ENCODE measurements at places on chromosomes 5 and 9. TPM values are rescaled to one million over a fixed set of nuclear protein-coding genes. Genes with fewer than 3 reads are reported as not detected.
A peak's percentile ranks its signal among the peaks of the same experiment; 100 is the strongest.

Gene RLN2
- total RNA-seq, result not detected

Gene FGF1
- total RNA-seq, result 0.16 TPM

Gene PCDHA9
- not detected for total RNA-seq

Gene BAAT
- total RNA-seq, result not detected

Gene GABRP
- not detected for total RNA-seq

GRCh38 chr5:143819716-143820115, 7.8 kb downstream of the HMHB1 start:
- no peaks in the 10 kb centered on the region for H3K36me3 ChIP-seq
- H3K27me3 ChIP-seq, result no peaks in the 10 kb centered on the region
- no peak overlapping the region for H3K4me3 ChIP-seq
- H3K27ac ChIP-seq, result no peak overlapping the region
- no peak for ATAC-seq

DNA sequence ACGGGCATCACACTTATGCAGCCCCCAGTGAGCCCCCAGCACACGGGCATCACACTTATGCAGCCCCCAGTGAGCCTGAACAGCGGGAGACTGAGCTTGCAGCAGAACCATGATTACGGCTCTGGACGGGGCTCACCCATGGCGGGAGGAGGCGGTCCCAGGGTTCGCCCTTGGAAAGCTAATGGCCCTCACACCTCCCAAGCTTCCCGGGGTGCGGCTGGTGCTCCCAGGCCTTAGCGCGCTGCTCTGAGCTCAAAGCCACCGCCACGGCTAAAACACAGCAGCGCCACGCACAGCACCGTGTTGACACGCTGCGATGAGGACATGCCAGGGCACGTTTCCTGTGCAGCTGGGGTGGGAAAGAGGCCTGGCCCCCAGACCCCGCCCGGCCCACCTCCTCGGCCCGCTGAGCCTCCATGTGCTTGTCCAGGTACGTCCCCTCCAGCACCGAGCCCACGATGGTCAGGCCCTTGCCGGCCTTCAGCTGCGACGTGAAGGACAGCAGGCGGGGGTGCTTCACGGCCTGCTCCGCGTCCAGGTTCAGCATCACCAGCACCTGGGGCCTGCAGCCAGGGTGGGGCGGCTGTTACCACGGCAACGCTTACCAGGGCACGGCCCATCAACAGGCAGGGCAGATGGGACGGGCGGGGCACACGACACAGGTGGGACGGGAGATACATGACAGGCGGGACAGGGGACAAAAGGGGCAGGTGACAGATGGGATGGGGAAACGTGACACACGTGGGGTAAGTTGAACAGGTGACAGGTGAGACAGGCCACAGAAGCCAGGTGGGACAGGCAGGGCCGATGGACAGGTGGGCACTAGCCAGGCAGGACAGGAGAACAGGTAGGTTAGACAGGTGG, 38.4 kb downstream of the SLC12A7 start:
- no peaks in the 10 kb centered on the region for H3K36me3 ChIP-seq
- no peaks in the 10 kb centered on the region for H3K4me1 ChIP-seq
- no peaks in the 10 kb centered on the region for H3K27me3 ChIP-seq
- no peak overlapping the region for H3K27ac ChIP-seq

- H3K4me3 ChIP-seq, result peak overlapping the region; percentile 90
- no peaks in the 10 kb centered on the region for H3K27me3 ChIP-seq
- ATAC-seq, result peak; percentile 6
- no peaks in the 10 kb centered on the region for H3K36me3 ChIP-seq
- H3K4me1 ChIP-seq, result peaks cover 21% of the 10 kb centered on the region
These were observed 330 bp downstream of the TBC1D2 start for GRCh38 chr9:98255061-98255577.

- ATAC-seq, result peak; percentile 93
- H3K4me1 ChIP-seq, result no peaks in the 10 kb centered on the region
- peak within 1 kb of the TSS; percentile 90 for H3K27ac ChIP-seq
- H3K36me3 ChIP-seq, result no peaks in the 10 kb centered on the region
- no peaks in the 10 kb centered on the region for H3K27me3 ChIP-seq
- H3K4me3 ChIP-seq, result peak within 1 kb of the TSS; percentile 59
These were observed at the start of gene STK32A for GRCh38 chr5:147234825-147235635. STK32A (plus strand) TSS chr5:147235026; CDS start chr5:147239635, 4,609 bp downstream.

GRCh38 chr5:31047007-31047406, 146.5 kb upstream of the CDH6 start:
- no peak for ATAC-seq
- H3K27me3 ChIP-seq, result no peaks in the 10 kb centered on the region
- no peaks in the 10 kb centered on the region for H3K4me1 ChIP-seq
- no peak overlapping the region for H3K27ac ChIP-seq

DNA sequence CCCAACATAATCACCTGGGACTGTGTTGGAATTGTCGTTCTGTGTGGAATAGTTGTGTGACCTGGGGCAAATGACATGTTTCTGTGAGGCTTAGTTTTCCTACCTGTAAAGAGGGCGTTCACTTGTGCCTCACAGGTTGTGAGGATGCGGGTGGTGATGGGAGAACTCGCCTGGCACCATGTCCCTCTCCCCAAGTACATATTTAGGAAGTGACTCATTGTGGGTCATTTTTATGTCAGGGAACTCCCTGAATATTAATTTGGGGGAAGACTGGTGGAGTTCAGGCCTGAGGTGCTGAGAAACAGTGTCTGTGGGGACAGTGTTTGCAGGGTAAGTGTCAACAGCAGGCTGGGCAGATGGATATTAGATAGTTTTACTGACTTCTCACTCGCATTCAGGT, 144.7 kb downstream of the KDM4C start:
- no peaks in the 10 kb centered on the region for H3K27me3 ChIP-seq
- H3K36me3 ChIP-seq, result no peaks in the 10 kb centered on the region
- H3K4me3 ChIP-seq, result no peak overlapping the region
- ATAC-seq, result no peak
- H3K4me1 ChIP-seq, result no peaks in the 10 kb centered on the region

GRCh38 chr5:53820119-53820801, 259.8 kb downstream of the NDUFS4 start:
- ATAC-seq, result no peak
- peaks cover 13% of the 10 kb centered on the region for H3K27me3 ChIP-seq
- H3K4me3 ChIP-seq, result no peak overlapping the region

GRCh38 chr9:34169125-34169524, 9.7 kb upstream of the UBAP1 start:
- no peak overlapping the region for H3K27ac ChIP-seq
- H3K27me3 ChIP-seq, result no peaks in the 10 kb centered on the region
- no peaks in the 10 kb centered on the region for H3K36me3 ChIP-seq

DNA sequence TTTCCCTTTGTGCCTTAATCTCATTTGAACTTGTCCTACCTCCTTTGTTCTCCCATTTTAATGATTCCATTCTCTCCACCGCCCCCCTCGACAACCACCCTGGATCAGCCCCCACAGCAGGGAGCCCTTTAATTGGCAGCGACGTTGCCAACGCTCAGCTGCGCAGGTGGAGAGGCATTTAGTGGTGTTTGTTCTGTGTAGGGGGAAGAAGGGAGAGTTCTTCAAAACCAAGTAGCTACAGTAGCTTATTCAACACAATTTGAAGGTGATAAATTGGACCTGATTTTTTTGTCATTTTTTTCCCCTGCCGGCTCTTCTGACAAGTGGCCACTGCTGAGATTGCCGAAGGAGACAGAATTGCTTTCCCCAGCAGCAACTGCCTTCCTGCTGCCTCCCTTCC, 499.1 kb downstream of the CDK5RAP2 start:
- ATAC-seq, result no peak
- H3K27ac ChIP-seq, result no peak overlapping the region
- H3K4me1 ChIP-seq, result no peaks in the 10 kb centered on the region
- H3K4me3 ChIP-seq, result no peak overlapping the region
- no peaks in the 10 kb centered on the region for H3K36me3 ChIP-seq
- H3K27me3 ChIP-seq, result peaks cover 10% of the 10 kb centered on the region

DNA sequence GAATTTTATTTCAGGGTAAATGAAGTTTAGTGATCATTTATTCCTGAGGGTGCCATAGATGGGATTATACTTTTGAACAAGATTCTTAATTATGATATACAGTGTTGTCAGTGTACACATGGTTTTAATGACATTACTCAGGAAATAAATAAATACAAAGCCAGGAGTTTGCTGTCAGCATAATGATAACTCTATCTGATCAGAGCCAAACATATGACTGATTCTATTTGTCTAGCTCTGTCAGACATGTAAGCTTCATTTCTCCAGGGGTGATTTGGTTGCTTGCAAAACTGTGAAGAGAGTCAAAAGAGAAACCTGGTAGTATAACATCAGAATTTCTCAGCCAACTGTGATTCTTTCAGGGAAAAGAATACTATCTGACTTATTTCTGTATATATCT, 1425.8 kb upstream of the C9orf72 start:
- ATAC-seq, result no peak
- no peak overlapping the region for H3K27ac ChIP-seq
- no peak overlapping the region for H3K4me3 ChIP-seq
- H3K36me3 ChIP-seq, result no peaks in the 10 kb centered on the region
- no peaks in the 10 kb centered on the region for H3K27me3 ChIP-seq

DNA sequence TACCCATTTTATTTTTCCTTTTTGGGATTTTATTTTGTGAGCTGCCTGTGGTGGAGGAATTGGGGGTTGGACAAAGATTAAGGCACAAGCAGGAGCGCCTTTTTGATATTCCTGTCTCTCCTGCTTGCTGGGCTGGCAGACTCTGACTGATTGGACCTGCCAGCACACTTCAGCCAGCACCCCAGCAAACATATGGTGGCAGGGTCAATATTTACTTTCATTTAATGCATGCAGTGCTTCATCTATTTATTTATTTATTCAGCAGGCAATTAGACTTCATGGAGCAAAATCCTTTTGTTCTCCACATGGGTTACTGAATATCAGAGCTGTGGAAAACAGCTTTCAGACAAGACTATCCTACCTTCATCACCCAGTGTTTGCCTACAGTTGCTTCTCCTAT, 48.4 kb upstream of the EPB41L4A start:
- H3K27ac ChIP-seq, result no peak overlapping the region
- no peaks in the 10 kb centered on the region for H3K4me1 ChIP-seq
- peaks cover 5% of the 10 kb centered on the region for H3K27me3 ChIP-seq
- no peaks in the 10 kb centered on the region for H3K36me3 ChIP-seq

DNA sequence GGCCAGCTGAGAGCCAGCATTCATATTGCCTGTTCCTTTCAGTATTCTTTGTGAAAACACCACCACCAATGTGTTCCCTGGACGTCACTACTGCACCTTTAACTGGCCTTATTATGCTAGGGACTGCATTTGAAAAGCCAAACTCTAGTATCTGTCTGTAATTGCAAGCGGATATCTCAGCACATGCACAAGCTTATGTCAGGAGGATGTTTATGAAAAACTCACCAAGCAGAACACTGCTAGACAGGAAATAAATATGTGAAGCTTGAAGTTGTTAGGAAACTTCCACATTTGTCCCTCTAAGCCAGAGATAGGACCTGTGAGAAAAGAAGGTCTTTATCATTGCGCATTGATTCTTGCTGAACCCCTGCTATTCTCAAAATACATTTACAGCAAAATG, 135.4 kb upstream of the CCDC152 start:
- no peak overlapping the region for H3K27ac ChIP-seq
- no peaks in the 10 kb centered on the region for H3K27me3 ChIP-seq
- ATAC-seq, result no peak
- no peak overlapping the region for H3K4me3 ChIP-seq
- H3K4me1 ChIP-seq, result peaks cover 2% of the 10 kb centered on the region

GRCh38 chr5:114252226-114252625, 109.6 kb upstream of the KCNN2 start:
- H3K27me3 ChIP-seq, result no peaks in the 10 kb centered on the region
- no peak overlapping the region for H3K4me3 ChIP-seq
- H3K4me1 ChIP-seq, result no peaks in the 10 kb centered on the region
- H3K36me3 ChIP-seq, result no peaks in the 10 kb centered on the region
- ATAC-seq, result no peak
- H3K27ac ChIP-seq, result no peak overlapping the region

DNA sequence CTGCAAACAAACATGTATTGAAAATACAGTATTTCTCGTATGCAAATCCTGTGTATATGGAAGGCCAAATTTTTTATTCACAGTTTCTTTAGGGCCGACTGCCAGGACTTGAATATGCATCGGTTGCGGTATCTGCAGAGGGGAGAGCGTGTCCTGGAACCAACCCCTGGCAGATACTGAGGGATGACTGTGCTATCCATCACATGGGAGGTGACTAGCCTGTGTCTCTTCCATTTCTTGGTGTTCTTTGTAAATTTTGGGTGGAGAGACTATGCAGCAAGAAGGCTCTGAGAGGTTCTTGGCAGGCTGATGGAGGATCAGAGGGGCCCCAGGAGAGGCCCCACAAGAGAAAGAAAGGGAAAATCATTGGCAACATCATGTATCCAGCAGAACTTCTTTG, 384.3 kb downstream of the YTHDC2 start:
- no peak for ATAC-seq
- no peaks in the 10 kb centered on the region for H3K4me1 ChIP-seq
- no peaks in the 10 kb centered on the region for H3K36me3 ChIP-seq
- H3K4me3 ChIP-seq, result no peak overlapping the region
- no peak overlapping the region for H3K27ac ChIP-seq

GRCh38 chr9:128104171-128104618, 23.3 kb downstream of the PTGES2 start:
- peak overlapping the region; percentile 29 for H3K27ac ChIP-seq
- no peaks in the 10 kb centered on the region for H3K36me3 ChIP-seq
- no peak for ATAC-seq
- no peaks in the 10 kb centered on the region for H3K27me3 ChIP-seq
- H3K4me1 ChIP-seq, result peaks cover 66% of the 10 kb centered on the region

DNA sequence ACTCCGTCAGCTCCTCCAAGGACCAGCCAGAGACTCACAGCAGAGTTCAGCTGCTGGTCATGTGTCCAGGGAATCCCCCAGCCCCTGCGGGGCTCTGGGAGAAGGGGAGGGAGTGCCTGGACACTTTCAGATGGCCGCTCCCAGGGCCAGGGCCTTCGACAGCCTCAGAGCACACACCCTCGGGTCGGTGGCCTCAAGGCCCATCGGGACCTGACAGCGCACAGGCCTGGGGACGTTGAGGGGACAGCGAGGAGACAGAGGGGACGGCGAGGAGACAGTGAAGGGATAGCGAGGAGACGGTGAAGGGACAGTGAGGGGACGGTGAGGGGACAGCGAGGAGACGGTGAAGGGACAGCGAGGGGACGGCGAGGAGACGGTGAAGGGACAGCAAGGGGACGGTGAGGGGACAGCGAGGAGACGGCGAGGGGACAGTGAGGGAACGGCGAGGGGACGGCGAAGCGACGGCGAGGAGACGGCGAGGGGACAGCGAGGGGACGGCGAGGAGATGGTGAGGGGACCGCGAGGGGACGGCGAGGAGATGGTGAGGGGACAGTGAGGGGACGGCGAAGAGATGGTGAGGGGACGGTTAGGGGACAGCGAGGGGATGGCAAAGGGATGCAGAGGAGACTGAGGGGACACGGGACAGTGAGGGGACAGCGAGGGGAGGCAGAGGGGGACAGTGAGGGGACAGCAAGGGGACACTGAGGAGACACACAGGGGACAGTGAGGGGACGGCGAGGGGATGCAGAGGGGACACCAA, 47.3 kb downstream of the SLC12A7 start:
- no peak for ATAC-seq
- H3K27ac ChIP-seq, result no peak overlapping the region
- no peaks in the 10 kb centered on the region for H3K27me3 ChIP-seq

DNA sequence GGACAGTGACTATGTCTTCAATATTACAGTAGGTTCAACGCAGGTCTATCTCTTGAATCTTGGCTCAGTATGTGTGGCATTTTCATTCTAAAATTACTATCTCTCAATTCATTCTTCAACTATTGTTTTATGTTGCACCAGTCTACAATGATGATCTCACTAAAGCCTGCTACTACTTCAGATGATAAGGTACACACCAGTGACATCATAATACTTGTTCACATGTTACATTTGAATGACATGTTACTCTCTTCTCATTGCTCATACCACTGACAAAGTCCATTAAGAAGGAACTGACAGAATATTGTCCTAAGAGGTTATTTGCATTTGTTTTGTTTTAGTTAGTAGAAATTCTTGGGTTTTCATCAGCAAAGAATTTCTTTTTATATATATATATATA, 165.2 kb upstream of the ST8SIA4 start:
- no peak for ATAC-seq
- no peaks in the 10 kb centered on the region for H3K4me1 ChIP-seq
- no peak overlapping the region for H3K27ac ChIP-seq
- H3K27me3 ChIP-seq, result no peaks in the 10 kb centered on the region

Data from gastroesophageal sphincter (tissue), 4 donors.